ENCODE measurements at places on chromosomes 13 and 19. TPM values are rescaled to one million over a fixed set of nuclear protein-coding genes. Genes with fewer than 3 reads are reported as not detected.

- DNase-seq = peak; percentile 51
Measured at GRCh38 chr13:50893211-50893852, 16.3 kb upstream of the RNASEH2B start.

DNA sequence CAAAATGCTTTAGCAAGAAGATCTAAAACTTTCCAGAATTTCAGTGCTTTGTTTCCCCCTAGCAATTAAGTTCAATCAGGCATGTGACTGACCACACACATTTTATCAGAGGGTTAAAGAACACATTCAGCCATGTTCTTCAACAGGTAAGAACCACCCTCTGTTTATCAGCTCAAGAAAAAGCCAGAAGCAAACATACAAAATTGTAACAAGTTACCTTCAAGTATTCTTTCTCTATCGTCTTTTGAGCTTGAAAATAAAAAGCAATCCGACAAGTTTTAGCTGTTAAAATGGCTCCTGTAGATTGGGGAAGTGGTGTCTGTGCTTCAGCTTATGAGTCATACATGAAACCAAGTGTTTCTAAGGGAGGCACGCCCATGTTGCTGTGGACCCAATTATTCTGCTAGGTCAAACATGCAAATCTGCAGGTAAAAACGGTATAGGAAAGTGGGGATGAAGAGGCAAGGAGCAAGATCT lies at the start of gene ELF1:
Gene ELF1, minus strand, starts transcription at position 306 of the 477 bp plus-strand sequence. CDS start 37,262 bp downstream, outside the sequence.
- DNase-seq = peak; percentile 35

Gene PLVAP
- 10.9 TPM for total RNA-seq

Gene MAU2
- total RNA-seq = 39.3 TPM

Gene ZBTB45
- total RNA-seq = 3.7 TPM

- DNase-seq = no peak
Measured at GRCh38 chr13:64051278-64051677, 2635.6 kb upstream of the PCDH20 start.

GRCh38 chr13:93004919-93005318 lies 221.7 kb upstream of the GPC6 start:
- DNase-seq = no peak

DNA sequence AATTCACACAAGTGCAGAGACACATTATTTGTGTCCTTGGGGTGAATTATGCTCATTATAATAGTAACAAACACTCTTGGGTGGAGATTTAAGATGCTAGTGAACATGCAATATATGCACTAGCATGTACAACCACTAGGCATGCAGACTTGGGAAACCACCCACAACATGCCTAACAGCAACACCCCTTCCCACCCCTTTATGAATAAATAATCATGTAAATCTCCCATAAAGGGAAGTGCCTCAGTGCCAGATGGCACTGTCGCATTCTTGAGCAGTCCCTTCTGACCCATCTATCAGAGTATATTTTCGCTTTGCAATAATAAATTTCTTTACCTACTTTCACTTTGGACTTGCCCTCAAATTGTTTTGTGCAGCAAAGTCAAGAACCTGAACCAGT lies 1362.2 kb downstream of the OLFM4 start:
- DNase-seq = no peak

DNA sequence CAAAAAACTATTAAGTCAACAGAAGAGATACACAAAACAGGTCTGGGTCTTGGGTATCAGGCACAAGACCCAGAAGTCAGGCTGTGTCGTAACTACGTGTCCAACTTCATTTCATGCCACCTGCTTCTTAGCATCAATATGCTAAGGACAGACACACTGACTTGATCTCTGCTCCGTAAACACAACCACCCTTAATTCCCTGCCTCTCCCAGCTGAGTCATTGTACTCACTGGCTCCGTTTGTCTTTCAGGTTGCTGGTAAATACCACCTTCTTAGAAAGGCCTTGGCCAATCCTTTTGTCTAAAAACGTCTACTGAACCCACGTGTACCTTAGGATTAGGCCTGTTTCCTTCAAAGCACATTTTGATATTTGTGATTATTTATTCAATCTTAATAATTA lies 726.2 kb downstream of the PCDH9 start:
- no peak for DNase-seq

Gene ZNF43
- 18.7 TPM for total RNA-seq

DNA sequence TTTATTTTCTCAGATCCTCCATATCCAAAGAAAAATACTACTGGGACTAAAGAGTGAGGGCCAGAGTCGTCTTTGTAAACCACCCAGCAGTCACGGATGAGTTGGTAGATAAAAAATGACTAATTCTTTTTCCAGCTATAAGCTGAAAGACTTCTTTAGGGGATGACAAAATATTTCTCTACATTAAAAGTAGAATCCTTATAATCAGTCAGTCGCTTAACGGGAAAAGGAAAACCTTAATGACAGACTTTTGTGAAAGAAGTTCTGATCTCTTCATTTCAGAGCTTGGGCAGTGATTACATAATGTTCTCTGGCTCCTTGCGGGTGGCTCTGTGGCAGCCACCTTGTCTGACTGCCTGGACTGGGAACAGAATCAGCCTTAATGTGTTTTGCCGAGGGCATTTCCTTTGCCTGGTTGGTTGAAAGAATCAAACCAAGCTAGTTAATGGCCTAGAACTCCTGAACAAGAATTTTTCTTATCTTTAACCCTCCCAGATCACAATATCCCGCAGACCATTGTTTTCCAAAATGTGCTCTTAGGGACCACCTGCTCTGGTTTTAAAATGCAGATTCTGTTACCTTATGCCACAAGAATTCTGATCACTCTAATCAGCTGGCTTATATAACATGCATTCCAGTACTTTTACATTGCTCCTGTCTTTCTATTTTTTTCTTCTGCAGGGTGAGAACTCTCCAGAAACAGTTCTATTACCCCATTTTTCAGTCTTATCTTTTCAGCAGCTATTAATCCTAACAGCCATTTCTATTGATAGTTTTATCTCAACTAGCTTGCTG lies 2.5 kb downstream of the ITM2B start:
- DNase-seq = peak; percentile 7

DNA sequence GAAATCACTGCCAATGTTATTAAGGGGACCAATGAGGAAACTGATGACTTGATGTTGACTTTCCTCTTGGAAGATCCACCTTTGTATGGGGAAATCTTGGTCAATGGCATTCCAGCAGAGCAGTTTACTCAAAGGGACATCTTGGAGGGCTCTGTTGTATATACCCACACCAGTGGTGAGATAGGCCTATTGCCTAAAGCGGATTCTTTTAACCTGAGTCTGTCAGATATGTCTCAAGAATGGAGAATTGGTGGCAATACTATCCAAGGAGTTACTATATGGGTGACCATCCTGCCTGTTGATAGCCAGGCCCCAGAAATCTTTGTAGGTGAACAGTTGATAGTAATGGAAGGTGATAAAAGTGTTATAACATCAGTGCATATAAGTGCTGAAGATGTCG lies 3.4 kb downstream of the FREM2 start:
- DNase-seq = no peak

GRCh38 chr13:39483326-39483725 lies 119.7 kb downstream of the LHFPL6 start:
- DNase-seq = no peak

- DNase-seq = no peak
Measured at GRCh38 chr13:110476220-110476617, 85.3 kb downstream of the RAB20 start.

DNA sequence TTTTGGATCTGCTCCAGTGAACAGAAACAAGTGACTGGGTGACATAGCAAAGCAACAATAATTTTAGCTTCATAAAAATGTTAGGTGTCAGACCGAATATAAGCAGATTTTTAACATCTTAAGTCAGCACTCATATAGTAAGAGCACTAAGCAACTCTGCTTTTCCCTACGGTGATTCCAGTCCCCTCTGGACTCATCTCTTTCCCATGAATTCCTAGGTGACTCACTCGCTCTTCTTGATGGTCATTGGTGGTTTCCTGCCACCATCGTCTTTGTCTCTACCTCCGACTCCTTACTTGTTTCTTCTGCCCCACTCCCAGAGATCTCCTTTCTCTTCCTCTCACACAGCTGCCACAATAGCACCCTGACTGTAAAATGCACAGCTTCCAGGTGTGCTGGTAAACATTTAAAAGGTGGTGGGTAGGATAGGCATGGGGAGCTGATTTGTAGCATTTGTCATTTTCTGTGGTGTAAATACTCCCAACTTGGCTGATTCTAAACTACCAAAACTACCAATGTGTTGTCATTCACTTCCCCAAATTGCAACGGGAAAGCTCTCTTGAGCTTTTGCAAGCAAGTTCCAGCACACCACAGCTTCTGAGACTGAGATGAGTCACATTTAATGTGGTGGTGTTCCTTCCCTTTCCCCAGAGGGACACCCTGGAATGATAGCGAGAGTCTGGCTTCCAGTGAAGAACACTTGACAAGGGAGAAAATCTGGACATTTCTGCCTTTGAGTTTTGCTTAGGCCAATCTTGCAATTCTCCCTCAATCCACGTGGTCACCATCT lies 42.8 kb upstream of the CLDN10 start:
- DNase-seq = no peak

Gene ATXN8OS
- total RNA-seq = not detected

Gene IL17D
- 5.9 TPM for total RNA-seq

All from skin of body (tissue), 3 donors.